ENCODE measurements at places on chromosomes 5 and 9. TPM values are rescaled to one million over a fixed set of nuclear protein-coding genes. Genes with fewer than 3 reads are reported as not detected.

KIF12 gene
- 2.0 TPM for total RNA-seq

SMIM33 gene
- total RNA-seq, result not detected

CAVIN4 gene
- 0.29 TPM for total RNA-seq

ARID3C gene
- 0.21 TPM for total RNA-seq

HK3 gene
- 0.10 TPM for total RNA-seq

FABP6 gene
- total RNA-seq, result 0.53 TPM

KCNV2 gene
- total RNA-seq, result not detected

JAKMIP2 gene
- not detected for total RNA-seq

RAD1 gene
- total RNA-seq, result 30.3 TPM

PCDHA10 gene
- 0.01 TPM for total RNA-seq

LRRC19 gene
- total RNA-seq, result not detected

SPAAR gene
- total RNA-seq, result not detected

SEMA5A gene
- total RNA-seq, result not detected

SPATA31E1 gene
- not detected for total RNA-seq
